ENCODE measurements at places on chromosomes 12 and 14. TPM values are rescaled to one million over a fixed set of nuclear protein-coding genes. Genes with fewer than 3 reads are reported as not detected.

- no peak for DNase-seq
These were observed 6.2 kb downstream of the NCOR2 start for GRCh38 chr12:124561231-124561630.

DNA sequence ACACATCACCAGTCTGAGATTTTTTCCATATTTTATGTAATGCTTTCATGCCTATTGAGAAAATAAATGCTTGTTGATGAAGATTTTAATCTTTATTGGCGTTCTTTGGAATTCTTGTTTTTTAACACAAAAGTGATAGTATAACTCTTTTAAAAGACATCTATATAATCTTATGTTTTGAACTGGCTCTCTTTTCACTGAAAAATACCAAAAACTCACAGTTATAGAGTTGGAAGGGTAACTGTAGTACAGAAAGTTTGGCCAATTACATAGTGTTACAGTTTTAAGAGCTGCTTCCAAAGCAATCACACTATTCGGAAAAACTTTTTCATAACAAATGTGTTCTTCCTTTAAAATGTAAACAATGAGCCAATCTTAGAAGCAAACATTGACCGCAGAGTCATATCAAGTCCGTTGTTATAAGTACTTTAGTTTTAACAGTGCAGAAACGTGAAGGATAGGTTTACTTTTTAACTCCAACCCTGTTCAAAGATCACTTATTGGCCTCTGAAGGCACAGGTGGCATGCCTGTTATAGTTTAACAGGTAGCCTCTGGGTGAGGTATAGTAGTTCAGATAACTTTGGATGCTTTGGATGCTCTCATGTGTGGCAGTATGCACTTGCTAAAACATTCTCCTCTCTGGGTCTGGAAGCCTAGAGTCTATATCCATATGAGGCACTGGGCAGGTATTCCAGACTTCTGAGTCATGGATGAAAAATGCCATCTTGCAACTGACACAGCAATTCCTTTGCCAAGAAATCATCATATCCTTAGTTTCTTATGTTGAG, 12.1 kb upstream of the NTN4 start:
- no peak for DNase-seq

GRCh38 chr12:5587711-5588121, 155.8 kb downstream of the NTF3 start:
- no peak for DNase-seq

DNA sequence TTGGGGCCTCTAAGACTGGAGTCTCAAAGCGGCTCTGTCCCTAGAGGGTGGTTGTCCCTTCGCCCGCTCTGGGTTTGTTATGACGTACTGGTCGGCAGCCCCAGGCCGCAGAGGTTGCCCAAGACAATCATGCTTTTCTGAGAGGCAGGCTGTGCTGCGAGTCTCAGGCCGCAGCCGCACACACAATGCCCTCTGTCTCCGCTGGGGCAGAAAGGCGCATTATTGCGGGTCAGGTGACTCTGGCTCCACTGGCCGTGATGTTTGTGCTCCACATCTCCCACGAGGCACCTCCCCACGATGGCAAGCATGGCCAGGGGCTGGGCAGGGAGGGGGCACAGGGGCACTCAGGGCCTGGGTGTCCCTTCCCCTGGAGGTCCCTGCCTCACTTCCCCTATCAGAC, 21.0 kb upstream of the PLEKHG3 start:
- DNase-seq = no peak

DNA sequence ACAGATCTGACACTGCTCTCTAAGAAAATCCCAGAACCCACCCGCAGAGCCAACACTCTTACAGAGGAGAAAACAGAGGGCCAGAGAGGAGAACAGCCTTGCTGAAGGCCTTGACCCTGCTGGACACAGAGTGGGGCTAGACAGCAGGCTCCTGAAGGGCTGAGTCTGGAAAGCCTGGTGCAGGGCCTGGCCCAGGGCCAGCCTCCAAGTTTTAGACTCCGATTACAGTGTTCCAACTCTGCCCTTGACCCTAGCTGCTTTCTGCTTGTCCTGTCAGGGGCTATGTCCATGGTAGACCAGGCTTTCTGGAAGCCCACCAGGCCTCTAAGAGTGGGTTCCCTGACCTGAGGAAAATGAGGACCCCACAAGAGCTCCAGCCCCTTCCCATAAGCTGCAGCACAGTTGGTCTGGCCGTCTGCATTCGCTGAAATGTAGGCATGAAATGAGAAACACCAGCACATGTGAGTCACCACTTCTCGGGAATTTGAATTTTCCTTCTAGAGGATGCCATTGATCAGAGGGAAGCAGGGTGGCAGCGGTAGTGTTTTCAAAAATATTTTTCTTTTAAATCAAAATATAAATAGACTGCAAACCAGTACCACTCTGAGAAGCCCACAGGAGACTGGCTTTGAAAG, 154.4 kb downstream of the CALM1 start:
- DNase-seq = no peak

The AMDHD1 gene
- total RNA-seq = 0.42 TPM

The SIX6 gene
- total RNA-seq = not detected

Measured in mesenteric fat pad (tissue), 1 donor.